GM18507 (cell line): ENCODE measurements at places on chromosomes 3 and 15.

GRCh38 chr15:95825671-95826411 is 504.7 kb upstream of the NR2F2 start:
- DNase-seq, result no peak

DNA sequence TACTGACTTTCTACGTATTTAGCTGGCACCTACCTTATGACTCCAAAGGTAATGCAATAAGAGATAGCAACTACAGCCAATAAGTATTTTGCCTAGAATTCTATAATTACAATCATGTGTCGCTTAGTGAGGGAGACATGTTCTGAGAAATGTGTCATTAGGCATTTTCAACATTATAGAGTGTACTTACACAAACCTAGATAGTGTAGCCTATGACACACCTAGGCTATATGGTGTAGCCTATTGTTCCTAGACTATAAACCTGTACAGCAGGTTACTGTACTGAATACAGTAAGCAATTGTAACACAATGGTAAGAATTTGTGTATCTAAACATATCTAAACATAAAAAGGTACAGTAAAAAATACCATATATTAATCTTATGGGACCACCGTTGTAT is 363.4 kb upstream of the DPH6 start:
- DNase-seq, result no peak

DNA sequence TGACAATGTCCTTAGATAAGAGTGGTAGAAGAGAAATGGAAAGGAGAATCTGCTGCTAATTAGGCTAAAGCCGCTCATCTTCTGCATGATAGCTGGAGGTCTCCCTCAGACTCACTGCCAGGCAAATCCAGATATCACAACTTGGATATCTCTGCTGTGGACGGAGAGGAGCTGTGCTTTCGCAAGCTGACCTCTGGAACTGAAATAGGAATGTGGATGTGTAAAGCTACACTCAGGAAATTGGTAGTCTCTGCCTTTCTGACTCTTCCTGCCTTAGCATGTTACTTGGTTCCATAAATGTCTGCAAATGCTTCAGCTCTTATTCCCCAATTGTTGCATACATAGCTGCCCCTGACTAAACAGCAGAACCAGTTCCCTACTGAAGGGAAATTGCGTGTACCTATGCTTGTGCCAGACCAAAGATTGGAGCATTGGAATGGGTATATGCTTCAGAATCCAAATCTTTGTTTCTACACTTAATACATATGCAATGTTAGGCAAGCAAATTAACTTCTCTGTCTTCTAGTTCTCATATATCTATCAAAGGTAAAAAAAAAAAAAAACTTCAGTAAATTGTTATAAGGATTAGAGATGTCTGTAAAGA is 74.7 kb upstream of the ROBO2 start:
- DNase-seq, result no peak

DNA sequence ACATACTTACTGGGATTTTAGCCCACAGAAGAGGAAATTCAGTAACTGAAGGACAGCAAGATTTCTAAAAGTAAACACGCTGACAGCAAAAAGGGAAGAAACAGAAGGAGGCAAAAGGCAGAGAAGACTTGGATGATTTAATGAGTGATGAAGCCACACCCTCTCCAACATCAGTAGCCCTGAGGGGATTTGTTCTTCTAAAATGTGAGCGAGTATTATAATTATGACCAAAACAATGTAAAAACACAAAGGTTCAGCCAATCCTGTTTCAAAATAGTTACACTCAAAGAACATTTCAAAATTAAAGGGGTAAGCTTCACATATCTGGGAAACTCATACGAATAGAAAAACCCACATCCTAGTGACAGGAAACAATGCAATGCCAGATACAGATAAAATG is 25.0 kb downstream of the MCCC1 start:
- no peak for DNase-seq

- DNase-seq, result no peak
These were observed 358.3 kb upstream of the TPM1 start for GRCh38 chr15:62684123-62684808.
